ENCODE measurements at places on chromosomes 3 and 15.

- no peak for DNase-seq
Measured at GRCh38 chr3:11307830-11308432, 35.7 kb downstream of the ATG7 start.

- DNase-seq = no peak
Measured at GRCh38 chr3:8972639-8973038, 9.4 kb upstream of the RAD18 start.

DNA sequence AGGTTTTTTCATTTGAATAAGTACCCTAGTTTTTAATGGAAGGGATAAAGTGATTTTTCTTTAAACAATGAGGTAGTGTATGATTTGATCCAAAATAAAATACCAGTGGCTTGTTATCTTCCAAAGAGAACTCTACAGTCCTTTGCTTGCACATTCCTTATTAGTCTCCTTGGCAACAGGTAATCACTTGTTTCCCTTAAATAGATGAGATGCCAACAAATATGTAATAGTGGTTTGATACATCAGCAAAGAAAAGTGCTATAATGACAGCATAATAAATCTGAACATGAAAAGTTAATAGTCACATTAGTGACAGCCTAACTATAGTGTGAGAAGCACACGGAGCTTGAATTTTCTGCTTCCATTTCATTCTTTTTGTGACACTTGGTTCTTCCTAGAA lies 360.2 kb downstream of the ZNF385D start:
- no peak for DNase-seq

- no peak for DNase-seq
Measured at GRCh38 chr3:42081838-42082473, 9.2 kb upstream of the TRAK1 start.

- DNase-seq = no peak
Measured at GRCh38 chr15:79874242-79874641, 22.6 kb downstream of the MTHFS start.

DNA sequence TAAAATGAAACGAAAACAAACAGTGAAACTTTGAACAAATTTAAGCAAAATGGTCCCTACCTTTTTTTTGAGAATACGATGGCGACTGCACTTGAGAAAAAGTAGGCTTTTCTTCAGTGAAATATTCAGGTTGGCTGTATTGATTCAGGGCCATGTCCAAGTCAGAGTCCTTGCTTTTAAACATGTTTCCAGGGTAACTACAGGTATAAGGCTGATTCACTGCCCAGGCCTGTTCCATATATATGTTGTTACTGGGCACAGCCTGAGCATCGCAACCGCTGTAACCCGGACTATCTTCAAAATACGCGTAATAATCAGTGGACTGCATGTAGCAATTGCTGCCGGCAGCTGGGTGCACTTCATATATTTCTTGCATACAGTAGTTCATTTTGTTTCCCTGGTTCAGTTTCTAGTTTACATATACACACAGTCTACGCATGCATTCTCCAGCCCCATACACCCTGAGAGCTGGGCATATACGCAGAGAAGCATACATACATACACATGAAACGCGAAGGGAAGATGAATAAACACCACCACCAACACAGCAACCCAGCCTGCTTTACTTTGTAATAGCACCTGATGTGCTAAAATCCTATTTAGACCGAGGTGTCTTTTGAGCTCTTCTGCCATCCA lies 220.0 kb downstream of the NR1D2 start:
- DNase-seq = no peak

DNA sequence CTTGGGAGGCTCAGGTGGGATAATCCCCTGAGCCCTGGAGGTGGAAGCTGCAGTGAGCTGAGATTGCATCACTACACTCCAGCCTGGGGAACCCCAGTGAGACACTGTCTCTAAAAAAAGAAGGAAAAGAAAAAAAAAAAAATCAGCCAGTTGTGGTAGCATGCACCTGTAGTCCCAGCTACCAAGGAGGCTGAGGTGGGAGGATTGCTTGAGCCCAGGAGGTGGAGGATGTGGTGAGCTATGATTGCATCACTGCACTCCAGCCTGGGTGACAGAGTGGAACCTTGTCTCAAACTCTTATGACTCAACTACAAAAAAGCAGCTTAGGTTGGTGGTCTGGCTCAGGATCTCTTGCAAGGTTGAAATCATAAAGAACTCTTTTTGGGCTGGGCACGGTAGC lies 19.3 kb upstream of the GPX1 start:
- no peak for DNase-seq

DNA sequence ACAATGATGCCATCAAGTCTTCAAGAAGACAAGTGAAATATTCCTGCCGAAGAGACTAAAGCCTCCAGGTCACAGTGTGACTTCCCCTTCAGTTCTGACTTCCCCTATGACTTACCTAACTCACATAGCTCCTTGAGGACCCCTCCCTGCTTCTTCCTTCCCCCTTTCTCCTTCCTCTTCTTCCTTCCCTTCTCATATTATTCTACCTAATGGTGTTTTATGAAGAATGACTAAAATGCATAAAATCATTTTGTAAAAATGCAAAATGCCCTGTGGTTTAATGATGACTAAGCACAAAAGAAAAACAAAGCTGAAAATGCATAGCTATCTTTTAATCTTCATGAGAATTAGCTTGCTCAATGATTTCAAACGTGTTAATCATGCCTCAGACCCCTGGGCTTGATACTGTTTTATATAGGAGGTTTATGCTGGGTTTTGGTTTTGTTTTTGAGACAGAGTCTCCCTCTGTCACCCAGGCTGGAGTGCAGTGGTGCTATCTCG lies 26.1 kb upstream of the TM4SF4 start:
- no peak for DNase-seq

GRCh38 chr3:142644502-142644901 lies 48.3 kb downstream of the PLS1 start:
- DNase-seq = no peak

GRCh38 chr15:37698679-37699078 lies 235.8 kb upstream of the TMCO5A start:
- no peak for DNase-seq

DNA sequence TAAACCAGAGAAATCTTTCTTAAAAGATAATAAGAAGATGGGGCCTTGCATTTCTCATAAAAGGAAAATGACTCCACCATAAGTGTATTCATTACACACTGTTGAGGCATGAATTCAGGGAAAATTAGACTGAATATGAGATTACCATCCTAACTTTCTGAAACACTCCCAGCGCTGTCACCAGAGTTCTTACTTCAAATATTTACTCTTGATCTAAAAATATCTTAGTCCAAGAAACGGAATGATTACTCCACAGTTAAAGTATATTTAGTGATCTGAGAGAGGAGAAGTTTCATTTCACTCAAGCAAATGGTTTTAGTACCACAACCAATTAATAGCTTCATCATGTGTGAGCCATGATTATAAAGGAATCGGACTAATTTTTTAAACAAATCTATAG lies 300.3 kb downstream of the ZBTB20 start:
- DNase-seq = no peak

DNA sequence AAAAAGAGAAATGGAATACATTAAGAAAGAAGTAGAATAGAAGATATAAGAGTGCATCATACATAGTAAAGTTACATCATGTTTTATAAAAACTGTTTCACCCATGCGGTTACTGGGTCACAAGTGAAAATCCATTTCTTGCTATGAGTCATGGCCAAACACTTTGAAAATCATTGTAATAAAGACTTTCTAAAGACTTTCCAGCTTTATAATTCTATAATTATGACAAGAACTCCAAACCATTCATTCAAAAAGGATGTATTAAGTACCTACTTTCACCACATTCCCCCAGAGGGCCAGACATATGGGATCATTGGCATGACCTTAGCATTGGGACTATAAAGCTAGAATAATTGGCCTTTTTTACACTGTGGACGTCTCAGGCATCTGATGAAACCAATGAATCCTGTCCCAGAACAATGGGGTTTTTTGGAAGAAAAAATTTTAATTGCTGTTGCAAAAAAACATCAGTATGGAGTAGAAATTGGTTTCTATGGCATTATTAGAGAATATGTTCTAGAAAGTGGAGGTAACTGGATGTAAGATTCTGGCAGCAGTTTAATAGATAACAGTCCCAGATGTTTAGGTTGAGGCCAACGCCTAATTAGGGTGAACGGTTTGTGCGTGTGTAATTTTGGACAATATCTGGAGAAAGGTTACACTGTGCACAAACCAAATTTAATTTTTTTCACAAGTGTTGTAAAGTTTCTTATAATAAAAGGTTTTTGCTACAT lies 3.3 kb upstream of the SKIC8 start:
- DNase-seq = no peak

DNA sequence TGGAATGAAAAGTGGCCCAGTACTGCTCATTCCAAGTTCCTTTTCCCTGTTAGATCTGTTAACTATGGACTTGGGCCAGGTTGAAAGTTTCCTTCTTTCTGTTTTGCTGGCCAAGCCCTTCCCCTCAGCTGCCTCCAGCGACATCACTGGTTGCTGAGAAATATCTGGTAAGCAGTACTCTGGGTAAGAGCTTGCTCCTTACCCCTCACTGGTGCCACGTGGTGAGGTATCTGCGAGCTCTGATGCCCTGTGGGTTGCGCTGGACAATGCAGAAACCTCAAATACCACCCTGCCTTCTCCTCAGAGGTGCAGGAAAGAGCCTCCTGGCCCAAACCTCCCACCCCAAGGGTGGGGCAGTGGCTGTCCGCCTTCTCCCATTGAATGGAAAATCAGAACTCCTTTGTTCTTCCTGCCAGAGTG lies 42.9 kb upstream of the APH1B start:
- no peak for DNase-seq

Data from NCI-H2081 treated with DMSO at 0.1 percent for 48 hours (cell line).